Activated gamma-delta T cell treated with Interleukin-2 at 50 U/mL for 16 hours (primary cell): ENCODE measurements at places on chromosomes 4 and X.

- DNase-seq: no peak
These were observed 15.6 kb upstream of the UGT2A1 start for GRCh38 chr4:69668680-69669079.

GRCh38 chr4:100581337-100581736, 63.5 kb upstream of the EMCN start:
- no peak for DNase-seq

DNA sequence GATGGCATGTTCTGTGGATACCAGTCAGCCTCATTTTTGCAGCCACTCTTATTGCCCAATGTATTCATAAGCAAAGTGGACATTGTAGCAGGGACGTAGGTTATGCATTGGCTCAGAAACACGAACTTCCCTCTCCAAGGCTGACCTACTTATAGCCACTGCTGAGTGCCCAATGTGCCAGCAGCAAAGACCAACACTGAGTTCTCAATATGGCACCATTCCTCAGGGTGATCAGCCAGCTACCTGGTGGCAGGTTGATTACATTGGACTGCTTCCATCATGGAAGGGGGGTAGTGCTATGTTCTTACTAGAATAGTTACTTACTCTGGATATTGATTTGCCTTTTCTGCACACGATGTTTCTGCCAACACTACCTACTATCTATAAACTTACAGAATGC, 306.9 kb downstream of the KCNIP4 start:
- no peak for DNase-seq

- no peak for DNase-seq
These were observed 866 bp downstream of the RBM46 start for GRCh38 chr4:154781983-154782293.

- no peak for DNase-seq
These were observed 22.8 kb upstream of the SPON2 start for GRCh38 chr4:1195109-1195671.

DNA sequence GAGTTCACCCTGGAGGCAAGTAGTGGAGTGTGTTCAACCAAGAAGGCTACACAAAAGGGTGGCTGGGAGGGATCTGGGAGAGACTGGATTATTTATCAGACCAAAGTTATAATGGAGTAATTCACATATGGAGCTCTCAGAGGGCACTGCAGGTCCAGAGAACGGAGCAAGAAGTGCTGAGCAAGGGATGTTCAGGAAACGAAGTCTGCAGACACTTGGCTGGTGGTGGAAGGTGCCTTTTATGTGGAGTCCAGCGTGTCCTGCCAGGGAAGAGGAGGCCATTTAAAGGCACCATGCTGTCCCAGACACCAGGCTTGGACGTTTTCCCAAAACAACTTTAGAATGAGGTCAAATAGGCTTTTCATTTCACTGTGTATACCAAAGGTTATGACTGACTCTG, 130.1 kb downstream of the CEP135 start:
- DNase-seq: no peak

- no peak for DNase-seq
These were observed 241.7 kb downstream of the PPP1R2C start for GRCh38 chrX:42536286-42536685.

- DNase-seq: no peak
These were observed 1.9 kb downstream of the PHKA1 start for GRCh38 chrX:72712094-72712755.

GRCh38 chrX:38970845-38971244, 169.6 kb downstream of the MID1IP1 start:
- DNase-seq: no peak
